ENCODE measurements at places on chromosomes 11 and 22.

- no peak for DNase-seq
Observed at GRCh38 chr11:58597486-58598144, 18.8 kb downstream of the ZFP91 start.

- peak; percentile 68 for DNase-seq
Observed at GRCh38 chr22:39117585-39118191, 20.6 kb downstream of the APOBEC3H start.

DNA sequence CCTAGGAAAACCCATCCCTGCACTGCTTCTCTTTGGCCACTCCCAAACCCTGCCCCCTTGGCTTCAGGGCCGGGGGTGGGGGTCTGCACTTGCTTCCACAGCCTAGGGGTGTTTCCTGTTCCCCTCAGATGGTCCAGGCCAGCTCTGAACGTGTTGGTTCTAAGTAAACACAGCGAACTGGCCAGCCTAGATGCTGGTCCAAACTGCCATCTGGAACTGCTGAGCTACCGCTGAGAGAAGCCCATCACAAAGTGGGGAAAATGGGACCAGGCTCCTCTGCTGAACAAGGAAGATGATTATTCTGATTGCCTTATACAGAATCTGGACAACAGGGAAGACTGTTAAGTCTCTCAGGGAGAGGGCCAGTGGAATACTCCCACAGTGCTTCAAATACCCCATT is 23.5 kb upstream of the YPEL1 start:
- DNase-seq, result no peak

GRCh38 chr22:20203552-20204201 is 52.8 kb upstream of the CCDC188 start:
- DNase-seq, result no peak

DNA sequence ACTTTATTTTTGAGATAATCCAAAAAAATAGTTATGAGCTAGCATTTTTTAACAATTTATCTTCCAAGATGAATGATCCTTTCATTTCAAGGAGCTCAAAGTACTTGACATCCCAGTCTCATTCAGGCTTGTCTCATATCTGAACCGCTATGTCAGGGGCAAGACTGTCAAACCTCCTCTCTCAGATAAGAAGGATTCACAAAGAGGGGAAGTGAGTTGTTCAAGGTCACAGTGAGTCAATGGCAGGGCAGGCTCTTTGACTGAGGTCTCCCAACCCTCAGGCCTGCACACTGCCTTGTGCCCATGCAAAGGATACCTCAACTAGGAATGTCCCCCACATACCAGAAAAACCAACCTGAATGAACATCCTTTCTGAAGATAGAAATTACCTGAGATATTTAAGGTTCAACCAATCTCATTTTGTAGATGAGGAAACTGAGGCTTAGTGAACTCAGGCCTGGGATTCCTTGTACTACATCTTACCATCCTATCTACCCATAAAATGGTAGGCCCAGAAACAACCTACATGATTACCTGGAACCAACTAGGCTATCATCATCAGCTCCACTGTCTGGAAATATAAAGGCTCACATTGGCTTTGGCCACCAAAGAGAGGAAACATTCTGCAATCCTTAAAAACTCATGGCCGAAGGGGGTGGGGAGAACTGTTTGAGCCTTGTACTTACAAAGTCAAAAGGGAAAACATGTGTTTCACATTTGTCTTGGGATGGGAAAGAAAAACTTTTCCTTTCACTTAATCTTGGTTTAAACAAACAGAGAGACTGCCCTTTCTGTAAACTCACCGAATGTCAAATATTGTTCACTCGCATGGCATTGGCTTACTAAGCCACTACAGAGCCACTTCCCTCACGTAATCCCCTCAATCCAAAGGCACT is 51.1 kb downstream of the LIF start:
- DNase-seq, result no peak

GRCh38 chr11:45592636-45593035 is 72.8 kb downstream of the CHST1 start:
- no peak for DNase-seq

DNA sequence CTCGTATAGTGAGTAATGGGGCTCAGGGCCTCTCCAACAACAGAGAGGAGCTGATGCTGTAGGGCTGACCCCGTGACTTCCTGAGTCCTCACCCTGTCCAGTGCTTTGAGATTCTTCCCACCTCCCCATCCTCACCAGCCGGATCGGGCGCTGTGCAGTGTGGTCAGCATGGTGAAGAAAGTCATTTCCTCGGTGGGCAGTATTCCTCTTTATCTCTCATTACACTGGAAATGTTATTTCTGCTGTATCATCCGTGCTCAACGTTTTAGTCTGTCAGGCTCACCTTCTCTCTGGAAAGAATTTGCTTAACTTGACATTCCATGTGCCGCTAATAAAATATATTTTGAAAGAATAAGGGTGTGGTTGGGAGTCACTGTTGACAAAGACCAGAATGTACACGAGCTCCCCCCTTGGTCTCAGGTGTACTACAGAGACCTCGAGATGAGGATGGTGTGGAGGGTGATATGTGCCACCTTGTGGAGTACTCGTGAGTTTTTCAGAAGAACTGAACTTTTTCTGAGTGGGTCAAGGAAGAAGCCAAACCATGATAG is 25.7 kb upstream of the SCGB1A1 start:
- DNase-seq, result no peak

GRCh38 chr11:119282495-119282894 is 34.4 kb downstream of the MCAM start:
- no peak for DNase-seq

- DNase-seq, result no peak
Observed at GRCh38 chr11:121766991-121767390, 314.2 kb upstream of the SORL1-AS1 start.

DNA sequence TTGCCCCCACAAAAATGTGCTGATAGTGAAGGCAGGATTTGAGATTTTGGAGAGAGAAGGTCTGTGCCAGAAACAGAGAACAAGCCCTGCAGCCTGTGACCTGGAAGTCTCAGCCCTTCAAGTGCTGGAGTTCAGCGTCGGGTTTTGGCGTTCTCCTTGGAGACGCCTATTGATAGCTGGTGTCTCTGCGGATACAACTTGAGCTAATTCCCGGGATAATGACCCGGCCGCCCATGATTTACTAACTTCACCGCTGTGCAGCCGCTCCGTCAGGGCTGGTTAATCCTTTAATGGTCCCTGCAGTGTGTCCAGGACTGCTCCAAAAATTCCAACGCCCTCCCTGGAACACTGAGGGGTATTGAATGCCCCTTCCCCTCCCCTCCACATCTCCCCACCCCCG is 76.6 kb downstream of the WT1 start:
- no peak for DNase-seq

- no peak for DNase-seq
Observed at GRCh38 chr11:84812471-84812969, 814.6 kb downstream of the DLG2 start.

GRCh38 chr11:113270080-113270479 is 44.3 kb upstream of the TTC12 start:
- DNase-seq, result no peak

DNA sequence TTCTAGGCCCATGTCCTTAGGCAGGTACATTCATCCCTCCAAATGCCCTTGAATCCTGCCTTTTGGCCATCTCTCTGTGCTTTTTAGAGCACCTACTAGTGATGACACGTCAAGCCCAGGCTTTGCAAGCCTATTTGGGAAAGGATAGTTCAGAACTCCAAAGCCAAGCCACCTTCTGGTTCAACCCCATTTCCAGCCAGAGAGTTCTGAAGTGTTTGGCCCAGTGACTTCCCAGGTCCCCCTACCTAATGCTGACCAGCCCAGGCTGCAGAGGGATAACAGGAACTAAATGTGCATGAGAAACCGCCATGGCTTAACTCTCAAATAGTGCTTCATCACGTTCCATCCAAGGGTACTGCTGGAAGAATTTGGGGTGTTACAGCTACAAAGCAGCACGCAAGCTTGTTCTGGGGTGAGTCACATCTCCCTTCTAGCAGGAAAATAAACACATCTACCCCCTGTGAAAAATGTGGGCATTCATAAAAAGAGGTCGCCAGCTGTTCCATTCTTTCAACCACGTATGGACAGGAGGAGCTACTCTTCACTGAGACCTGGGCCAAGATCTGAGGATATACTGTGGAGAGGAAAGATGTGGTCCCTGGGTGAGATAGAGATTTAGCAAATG is 2.0 kb upstream of the FXYD6 start:
- no peak for DNase-seq

DNA sequence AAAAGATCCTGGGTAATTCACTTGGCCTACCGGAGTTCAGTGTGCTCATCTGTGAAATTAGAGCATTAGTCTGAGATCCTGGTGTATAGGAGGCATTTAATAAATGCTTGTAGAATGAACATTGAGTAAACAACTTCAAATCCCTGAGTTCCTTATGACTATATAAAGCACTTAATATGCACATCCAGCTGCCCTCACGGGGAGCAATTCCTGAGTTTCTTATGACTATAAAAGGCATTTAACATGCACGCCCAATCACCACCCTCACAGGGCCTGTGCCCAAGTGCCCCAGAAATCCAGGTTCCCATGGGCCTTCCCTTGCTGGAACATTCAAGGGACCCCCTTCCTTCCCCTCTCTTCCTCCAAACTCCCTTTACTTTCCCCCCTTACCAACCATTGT is 13.6 kb downstream of the DRD2 start:
- no peak for DNase-seq

GRCh38 chr11:94170953-94171352 is 42.3 kb downstream of the PANX1 start:
- no peak for DNase-seq

GRCh38 chr11:48101044-48101733 is 115.4 kb upstream of the OR4B1 start:
- DNase-seq, result no peak

DNA sequence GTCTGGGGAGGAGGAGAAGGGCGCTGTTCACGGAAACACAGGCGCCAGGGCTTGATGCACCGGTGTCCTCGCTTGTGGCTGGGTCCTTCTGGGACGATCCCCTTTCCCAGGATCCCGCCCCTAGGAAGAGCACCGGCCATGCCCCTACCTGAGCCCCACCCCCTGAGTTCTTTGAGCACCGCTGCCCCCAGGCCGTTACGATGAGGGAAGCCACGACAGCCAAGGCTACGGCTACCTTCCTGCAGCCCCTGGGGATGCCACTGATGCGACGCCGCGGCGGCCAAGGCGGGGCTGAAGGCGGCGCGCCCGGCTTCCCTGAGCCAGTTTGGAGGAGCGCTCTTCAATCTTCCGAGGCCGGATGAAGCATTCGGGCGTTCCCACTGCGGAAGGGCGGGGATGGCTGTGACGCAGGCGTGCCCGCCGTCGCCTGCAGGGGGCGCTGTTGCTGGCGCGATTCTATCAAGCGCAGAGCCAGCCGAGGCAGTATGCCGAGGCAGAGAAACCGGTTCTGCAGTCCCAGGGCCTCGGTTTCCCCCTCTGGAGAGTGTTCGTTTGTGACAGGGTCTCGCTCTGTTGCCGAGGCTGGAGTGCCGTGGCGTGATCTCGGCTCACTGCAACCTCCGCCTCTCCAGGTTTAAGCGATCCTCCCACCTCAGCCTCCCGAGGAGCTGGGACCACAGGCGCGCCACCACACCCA is 9.7 kb upstream of the NEFH start:
- DNase-seq, result peak; percentile 66

DNA sequence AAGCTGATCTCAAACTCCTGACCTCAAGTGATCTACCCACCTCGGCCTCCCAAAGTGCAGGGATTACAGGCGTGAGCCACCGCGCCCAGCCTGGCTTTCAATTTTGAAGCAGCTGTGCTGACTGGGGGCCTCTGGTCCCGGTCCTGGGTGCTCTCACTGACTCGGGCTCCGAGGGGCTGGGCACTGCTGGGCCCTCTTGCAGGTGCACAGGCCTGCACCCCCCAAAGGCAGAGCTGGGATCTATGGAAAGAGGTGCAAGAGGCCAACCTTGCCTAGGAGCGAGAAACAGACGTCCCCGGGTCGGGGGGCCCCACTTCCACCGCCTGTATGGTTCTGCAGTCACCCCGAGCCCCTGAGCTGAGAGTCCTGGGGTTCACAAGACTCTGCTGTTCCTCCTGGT is 33.2 kb downstream of the KIAA0930 start:
- DNase-seq, result no peak

DNA sequence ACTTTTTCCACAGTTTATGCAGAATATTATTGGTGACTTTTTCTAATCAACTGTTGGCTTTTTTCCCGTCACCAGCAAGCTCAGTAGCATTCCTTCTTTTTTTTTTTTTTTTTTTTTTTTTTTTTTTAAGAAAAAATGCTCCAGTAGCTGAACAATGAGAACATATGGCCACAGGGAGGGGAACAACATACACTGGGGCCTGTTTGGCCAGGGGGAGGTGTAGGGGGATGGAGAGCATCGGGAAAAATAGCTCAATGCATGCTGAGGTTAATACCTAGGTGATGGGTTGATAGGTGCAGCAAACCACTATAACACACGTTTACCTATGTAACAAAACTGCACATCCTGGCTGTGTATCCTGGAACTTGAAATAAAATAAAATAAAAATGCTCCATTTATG is 82.5 kb downstream of the ARHGAP42 start:
- DNase-seq, result no peak

- no peak for DNase-seq
Observed at GRCh38 chr11:112762707-112763090, 198.5 kb upstream of the NCAM1 start.

DNA sequence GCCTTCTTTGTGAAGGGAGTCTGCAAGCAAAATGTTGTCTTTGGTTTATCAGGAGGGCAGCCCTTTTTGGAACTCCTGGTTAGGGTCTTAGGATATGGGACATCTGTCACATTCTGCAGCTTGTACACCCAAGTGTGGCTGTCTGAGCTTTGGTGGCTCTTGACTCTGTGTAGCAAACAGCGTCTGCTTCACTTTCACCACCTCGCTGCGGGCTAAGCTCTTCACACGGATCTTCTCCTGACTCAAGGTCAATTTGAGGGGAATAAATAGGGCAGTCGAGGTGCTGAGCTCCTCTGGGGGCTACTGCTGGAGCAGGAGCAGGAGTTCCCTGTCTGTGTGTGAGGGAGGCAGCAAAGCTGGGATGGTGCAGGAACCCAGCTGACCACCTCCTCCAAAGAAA is 10.6 kb downstream of the MICAL2 start:
- DNase-seq, result no peak

- no peak for DNase-seq
Observed at GRCh38 chr11:20159466-20160381, 551 bp downstream of the DBX1 start.

GRCh38 chr11:67646535-67647336 is 3.8 kb downstream of the ACY3 start:
- no peak for DNase-seq

GRCh38 chr11:116415095-116415494 is 357.7 kb downstream of the BUD13 start:
- DNase-seq, result no peak

All from central memory CD4-positive, alpha-beta T cell (primary cell).